ENCODE measurements at places on chromosomes 7 and 10. TPM values are rescaled to one million over a fixed set of nuclear protein-coding genes. Genes with fewer than 3 reads are reported as not detected.
A peak's percentile ranks its signal among the peaks of the same experiment; 100 is the strongest.

DNA sequence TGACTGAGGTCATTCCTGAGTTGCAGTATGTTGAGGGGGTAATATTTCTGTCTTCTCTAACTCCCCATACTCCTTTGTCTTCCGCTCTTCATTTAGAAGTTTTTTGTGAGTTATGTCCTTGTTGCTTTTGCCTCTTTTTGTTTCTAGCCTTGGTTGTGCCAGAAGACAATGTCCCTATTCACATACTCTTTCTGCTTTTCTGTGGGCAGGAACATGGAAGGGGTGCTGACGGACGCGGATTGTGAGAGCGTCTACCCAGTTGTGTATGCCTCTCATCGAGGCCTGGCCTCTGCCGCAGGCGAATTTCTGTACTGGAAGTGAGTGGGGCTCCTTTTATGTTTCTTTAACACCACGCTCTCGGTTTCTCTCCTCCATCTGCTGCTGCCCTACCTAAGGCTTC, 20.5 kb downstream of the STAG3 start:
- peak; percentile 44 for DNase-seq

GRCh38 chr7:84495128-84495527, 300.5 kb upstream of the SEMA3A start:
- no peak for DNase-seq

GRCh38 chr10:122251459-122252255, 19.4 kb upstream of the BTBD16 start:
- no peak for DNase-seq

- DNase-seq, result no peak
These were observed 32.0 kb downstream of the JAKMIP3 start for GRCh38 chr10:132097609-132098377.

DNA sequence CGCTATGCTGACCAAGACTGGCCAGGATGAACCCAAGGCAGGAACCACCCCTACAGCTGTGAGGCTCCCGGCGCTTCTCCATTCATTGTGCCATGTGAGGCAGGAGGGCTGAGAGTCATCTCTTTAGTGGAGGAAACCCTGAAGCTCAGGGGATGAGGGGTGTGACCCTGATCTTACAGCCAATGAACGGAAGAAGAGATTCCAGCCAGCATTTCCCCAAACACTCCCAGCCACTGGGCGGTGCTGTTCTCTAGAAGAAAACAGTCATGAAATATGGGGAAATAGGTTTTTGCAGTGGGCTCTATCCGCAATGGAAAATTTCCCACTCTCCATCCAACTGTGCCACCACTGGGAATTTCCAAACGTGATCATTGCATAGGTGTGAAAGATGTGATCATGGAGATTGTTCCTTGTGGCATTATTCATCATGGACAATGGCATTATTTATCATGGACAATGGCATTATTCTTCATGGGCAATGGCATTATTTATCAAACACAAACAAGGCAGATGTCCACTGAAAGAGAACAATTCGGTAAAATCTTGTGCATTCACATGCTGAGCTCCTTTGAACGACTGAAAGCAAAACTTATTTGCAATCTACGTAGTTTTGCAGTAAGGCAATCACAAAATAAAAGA, 14.0 kb upstream of the SLC18A2 start:
- peak; percentile 76 for DNase-seq

GRCh38 chr10:11478807-11479206, 132.6 kb downstream of the USP6NL start:
- DNase-seq, result no peak

- DNase-seq, result no peak
These were observed at the start of gene CLEC5A for GRCh38 chr7:141946796-141947195. CLEC5A (minus strand) TSS chr7:141946974; CDS start chr7:141946292, 682 bp downstream.

DNA sequence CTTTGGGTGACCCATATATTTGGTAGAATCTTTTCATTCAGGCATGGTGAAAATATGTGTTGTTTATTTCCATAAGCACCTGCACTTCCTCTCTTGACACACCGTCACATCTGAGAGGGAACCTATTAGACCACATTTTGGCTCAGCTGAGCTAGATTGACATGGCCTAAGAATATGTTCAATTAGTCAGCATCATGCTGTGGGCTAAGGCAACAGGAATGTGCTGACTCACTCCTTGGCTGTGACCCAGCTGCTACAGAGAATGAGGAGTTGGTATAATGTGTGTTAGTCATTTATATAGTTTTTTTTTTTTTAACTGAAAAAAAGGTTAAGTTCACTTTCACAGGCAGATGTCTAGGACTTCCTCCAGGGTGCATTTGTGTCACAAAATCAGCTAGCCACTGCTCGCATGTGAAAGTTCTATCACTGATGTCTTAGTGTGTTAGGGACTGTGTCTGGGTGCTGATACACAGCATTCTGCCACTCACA, 180.6 kb downstream of the SEMA3E start:
- DNase-seq, result peak; percentile 91

DNA sequence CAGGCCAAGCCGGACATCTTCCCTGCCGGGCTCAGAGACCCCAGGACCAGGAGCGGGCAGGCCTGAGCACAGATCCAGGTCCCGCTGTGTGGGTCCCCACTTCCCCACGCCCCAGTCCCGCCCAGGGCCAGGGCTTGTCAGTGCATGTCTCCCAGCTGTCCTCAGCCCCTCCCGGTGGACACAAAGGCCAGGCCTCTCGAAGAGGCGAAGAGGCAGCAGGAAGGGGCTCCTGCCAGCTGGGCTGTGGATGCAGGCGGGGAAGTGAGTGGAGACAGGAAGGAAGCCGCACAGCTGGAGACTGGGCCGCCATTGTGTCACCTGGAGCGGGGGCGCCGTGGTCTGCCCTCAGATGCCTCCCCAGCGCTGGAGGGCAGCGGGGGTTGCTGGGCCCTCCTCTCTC, 4.8 kb downstream of the GRIFIN start:
- no peak for DNase-seq

- DNase-seq, result no peak
These were observed 687.5 kb downstream of the SORCS3 start for GRCh38 chr10:105328503-105329133.

DNA sequence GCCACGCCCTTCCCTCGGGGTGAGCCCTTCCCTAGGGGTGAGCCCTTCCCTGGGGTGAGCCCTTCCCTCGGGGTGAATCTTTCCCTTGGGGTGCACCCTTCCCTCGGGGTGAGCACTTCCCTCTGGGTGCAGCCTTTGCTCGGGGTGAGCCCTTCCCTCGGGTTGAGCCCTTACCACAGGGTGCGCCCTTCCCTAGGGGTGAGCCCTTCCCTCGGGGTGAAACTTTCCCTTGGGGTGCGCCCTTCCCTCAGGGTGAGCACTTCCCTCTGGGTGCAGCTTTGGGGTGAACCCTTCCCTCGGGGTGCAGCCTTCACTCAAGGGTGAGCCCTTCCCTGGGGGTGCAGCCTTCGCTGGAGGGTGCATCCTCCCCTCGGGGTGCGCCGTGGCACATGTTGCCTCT, 34.6 kb upstream of the INSIG1 start:
- DNase-seq, result no peak

GRCh38 chr10:3143791-3144434, 28.7 kb downstream of the PITRM1 start:
- DNase-seq, result no peak

GRCh38 chr7:101058355-101058754, 26.9 kb upstream of the TRIM56 start:
- DNase-seq, result peak; percentile 61

DNA sequence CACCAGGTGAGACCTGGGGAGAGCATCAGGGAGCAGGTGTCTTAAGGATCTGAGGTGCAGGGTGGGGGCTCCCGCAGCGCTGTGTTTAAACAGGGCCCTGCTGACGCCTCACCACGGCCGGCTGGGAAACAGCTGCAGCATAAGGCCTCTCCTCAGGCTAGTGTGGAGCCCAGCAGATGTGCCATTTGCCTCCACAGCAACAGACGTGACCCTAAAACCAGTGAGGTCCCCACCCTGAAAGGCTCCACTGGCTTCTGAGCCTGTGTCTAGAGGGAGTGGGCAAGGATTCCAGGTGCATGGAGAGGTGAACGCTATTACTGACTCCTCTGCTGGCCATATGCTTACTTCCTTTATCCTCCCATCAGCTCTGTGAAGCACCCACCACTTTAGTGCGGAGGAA, 47.8 kb downstream of the SYPL1 start:
- DNase-seq, result no peak

DNA sequence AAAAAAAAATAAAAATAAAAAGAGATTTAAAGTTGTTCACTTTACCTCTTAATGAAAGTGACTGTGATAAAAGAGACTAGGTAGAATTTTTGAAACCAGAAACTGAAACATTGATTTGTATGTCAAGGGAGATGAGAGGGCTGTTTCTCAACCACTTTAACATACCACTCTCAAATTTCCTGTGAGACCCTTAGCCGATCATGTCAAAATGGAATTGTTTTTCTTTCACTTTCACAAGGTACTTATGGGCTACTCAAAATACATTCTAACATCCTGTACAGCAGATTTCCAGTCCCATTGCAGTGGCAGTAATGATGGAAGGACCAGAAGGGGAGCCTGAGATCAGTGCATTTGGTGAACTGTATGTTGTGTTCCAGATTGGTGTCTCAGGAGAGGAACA, 261.2 kb downstream of the PPP1R3A start:
- DNase-seq, result no peak

DNA sequence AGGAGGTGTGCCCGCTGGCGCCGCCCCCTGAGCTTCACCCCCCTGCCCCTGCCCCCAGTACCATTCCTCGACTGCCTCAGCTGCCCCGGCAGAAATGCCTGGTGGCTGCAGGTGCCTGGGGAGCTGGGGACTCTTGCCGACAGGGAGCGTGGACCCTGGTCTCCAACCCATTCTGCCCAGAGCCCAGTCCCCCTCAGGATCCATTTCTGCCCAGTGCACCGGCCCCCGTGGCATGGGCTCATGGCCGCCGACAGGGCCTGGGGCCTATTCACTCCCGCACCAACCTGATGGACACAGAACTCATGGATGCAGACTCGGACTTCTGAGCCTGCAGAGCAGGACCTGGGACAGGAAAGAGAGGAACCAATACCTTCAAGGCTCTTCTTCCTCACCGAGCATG, 12.7 kb upstream of the AHCYL2 start:
- no peak for DNase-seq

DNA sequence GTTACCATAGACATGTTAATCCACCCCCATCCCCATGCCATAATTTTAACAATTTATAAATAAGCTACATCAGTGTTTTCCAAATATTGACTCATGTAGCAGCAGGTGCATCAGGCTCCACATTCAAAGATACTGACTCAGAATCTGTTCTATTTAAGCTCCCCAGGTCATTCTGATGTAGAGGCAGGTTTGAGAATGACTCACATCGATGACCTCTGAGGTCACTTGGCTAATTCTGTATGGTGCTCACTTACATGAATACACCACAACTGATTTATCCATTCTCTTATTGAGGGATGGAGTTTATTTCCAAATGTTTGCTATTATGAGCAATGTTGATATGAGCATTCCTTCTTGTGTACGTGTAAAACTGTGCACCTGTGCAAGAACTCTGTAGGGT, 1159.0 kb downstream of the TYW1 start:
- DNase-seq, result no peak

Gene CHN2
- total RNA-seq, result 40.5 TPM

Gene COL13A1
- total RNA-seq, result 0.11 TPM

Gene AKR1C1
- total RNA-seq, result 0.27 TPM

Gene AGMO
- total RNA-seq, result 1.0 TPM

Gene MEIG1
- not detected for total RNA-seq

Gene SLC26A3
- total RNA-seq, result not detected
